Naive thymus-derived CD4-positive, alpha-beta T cell (primary cell): ENCODE measurements at places on chromosomes 2 and 18. TPM values are rescaled to one million over a fixed set of nuclear protein-coding genes. Genes with fewer than 3 reads are reported as not detected.

Gene MYO5B
- total RNA-seq = not detected

Gene NEU2
- total RNA-seq = not detected

Gene PJVK
- 3.8 TPM for total RNA-seq

Gene FAM124B
- 0.71 and 1.3 TPM in 2 replicates for total RNA-seq

Gene OTOF
- total RNA-seq = 0.49 TPM

Gene WDR75
- total RNA-seq = 45.3 TPM

Gene CHST10
- 4.9 TPM for total RNA-seq

Gene ARHGEF33
- total RNA-seq = 0.84 TPM

Gene CDH7
- total RNA-seq = not detected

Gene TWIST2
- total RNA-seq = not detected in 2 replicates

Gene POMC
- total RNA-seq = 3.5 TPM

Gene POTEI
- not detected for total RNA-seq

Gene LONRF2
- total RNA-seq = not detected

Gene ALPI
- not detected for total RNA-seq

Gene TMEM169
- 5.0 TPM for total RNA-seq

Gene TUBA4B
- total RNA-seq = not detected

Gene RND3
- total RNA-seq = not detected

Gene CRACDL
- total RNA-seq = 0.46 and 1.3 TPM in 2 replicates

Gene L3MBTL4
- total RNA-seq = 7.6 TPM

Gene VWC2L
- not detected for total RNA-seq
